ENCODE measurements at places on chromosomes 12 and 14.

DNA sequence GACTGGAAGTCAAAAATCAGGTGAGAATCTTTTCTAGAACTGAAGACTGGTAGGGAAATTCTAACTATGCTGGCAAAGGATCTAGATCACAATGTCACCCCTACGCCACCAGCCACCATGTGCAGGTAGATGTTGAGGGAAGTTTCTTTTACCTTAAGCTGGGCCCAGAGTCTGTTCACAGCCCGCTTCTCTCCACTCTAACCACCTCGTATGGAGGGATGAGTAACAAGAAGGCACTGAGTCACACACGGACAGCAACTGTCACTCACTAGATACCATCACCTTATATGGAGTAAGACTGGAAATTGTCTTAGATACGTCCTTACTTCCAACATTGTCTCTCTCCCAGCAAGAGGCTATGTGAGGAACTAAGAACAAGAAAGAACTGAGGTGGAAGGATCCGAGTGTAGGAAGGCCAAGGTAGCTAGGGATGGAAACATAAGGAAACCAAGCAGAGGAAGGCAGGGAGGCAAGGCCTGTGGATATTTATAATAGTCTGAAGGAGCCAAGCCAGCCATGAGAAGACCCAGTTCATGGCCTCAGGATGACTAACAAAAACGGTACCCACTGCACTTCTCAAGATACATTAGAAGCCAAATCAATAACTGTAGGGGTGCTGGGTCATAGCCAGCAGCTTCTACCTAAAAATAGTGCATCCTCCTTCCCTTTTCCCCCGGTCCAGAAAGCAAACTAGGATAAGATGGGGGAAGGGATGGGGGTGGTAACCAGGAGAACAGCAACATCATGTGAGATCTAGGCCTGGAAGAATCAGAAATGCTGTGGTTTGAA is 15.5 kb downstream of the REM2 start:
- DNase-seq, result no peak

DNA sequence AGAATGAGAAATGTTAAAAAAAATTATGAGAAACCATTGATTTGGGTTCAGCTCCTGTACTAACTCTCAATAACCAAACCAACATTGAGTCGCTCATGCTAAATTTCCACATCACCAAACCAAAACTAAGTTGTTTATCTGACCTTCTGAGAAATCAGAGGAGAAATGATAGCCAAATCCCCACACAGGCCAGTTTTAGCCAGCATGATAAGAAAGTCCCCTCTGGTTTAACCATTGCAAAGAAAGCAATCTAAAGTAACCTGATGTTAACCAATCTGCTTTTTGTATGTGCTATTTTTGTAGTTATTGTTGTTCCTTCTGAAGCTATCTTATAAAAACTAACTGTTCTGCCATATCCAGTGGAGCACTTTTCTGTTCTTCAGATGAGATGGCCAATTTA is 599.7 kb downstream of the SLC16A7 start:
- no peak for DNase-seq

GRCh38 chr14:89635615-89636014 is 218.6 kb upstream of the FOXN3 start:
- DNase-seq, result no peak

DNA sequence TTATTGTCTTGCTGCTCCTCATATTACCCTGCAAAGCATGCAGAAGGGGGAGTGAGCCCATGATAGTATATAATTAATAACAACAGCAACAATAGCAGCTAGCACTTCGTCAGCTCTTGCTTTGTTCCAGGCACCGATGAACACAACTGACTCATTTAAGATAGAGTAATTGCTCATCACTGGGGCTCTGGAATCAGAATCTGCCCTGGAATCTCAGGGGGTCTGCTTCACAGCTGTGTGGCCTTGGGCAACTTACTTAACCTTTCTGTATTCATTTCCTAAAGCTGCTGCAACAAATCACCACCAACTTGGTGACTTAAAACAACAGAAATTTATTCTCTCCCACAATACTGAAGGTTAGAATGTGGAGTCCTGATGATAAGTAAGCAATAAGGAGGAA is 55.0 kb upstream of the PSMC1 start:
- DNase-seq, result no peak

DNA sequence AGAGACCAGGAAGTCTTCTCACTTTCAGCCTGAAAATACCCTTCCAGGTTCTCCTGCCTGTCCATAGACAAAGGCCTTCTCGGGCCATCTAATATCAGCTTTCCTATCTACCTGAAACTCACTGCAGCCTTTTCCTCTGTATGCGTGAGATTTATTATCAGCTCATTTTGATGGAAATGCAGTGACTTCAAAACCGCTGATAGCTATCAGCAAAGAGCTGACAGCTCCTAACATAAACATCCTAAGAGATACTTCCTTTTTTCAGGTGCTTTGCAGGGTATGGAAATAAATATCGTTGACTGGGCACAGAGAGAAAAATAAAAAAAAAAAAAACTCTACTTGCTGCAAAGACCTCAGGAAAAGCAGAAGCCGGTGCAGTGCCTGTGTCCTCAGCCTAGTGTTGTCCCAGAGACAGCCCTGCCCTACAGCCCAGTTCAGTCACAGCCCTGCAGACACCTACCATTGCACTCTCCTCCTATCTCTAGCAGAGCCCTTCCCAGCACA is 215.0 kb upstream of the EGLN3 start:
- DNase-seq, result no peak

DNA sequence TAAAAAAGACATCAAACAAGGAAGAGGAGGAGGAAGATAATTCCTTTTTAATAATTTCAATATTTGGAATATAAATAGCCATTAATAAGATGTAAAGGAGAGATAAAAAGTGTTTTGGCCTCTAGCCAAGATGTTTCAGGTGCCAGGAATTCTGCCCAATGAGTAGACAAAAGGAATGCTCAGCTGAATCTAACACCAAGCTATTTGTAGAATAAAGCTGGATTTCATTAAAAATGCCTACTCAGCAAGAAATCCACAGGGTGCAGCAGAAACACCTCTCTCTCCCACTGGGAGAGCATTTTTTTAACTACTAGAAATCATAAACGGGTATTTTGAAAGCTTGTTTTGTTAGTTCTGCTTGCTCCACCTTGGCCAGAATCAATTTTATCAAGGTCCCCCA is 4.1 kb upstream of the STAB2 start:
- DNase-seq, result no peak

- DNase-seq, result no peak
These were observed 121.6 kb downstream of the TMEM132C start for GRCh38 chr12:128388461-128389000.

DNA sequence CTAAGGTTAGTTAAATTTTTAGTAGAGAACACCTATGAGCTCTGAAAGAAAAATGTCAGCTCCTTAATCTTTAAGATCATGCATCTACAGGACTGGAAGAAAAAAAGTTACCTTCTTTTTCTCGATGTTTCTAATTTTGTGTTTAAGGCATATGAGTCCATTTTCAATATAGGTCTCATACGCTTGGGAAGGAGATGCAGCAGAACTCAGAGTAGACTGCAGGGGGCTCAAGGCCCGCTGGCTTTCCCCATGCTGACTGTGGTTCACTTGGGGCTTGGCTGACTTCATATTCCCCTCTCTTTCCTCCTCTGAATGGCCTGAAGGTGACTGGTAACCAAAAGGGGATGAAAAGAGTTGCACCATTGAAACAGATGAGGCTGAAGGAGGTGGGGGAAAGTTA is 1.5 kb downstream of the CAPRIN2 start:
- DNase-seq, result no peak

- DNase-seq, result no peak
These were observed 140.2 kb downstream of the NUAK1 start for GRCh38 chr12:105998561-105998960.

DNA sequence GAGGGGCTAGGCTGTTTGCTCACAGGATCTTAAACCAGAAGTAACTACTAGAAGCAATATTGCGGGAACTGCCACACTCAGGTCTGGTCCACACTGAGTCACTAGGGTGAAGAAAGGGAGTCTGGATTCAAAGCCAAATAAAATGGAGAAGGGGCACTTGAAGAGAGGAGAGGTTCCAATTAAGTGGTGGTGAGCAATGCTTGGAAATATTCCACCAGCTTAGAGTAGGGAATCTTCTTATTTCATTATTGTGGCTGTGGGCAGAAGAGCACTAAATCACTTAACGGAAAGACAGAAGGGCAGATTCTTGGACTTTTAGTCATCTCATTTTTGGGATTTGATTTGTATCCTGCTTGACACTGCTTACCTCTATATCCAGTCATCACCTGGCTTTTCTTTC is 48.6 kb upstream of the PPP1R12A start:
- no peak for DNase-seq

DNA sequence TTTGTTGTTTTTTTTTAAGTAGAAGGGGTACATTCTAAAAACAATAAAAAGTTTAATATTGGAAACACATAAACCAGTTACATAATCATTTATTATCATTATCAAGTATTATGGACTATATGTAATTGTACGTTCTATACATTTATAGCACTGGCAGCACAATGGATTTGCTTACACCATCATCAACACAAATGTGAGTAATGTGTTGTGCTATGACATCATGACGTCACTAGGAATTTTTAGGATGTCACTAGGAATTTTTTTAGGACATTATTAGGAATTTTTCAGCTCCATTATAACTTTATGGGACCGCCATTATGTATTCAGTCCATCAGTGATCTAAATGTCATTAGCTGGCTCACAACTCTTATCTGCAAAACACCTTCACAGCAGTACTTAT is 126.8 kb upstream of the SYT10 start:
- DNase-seq, result no peak

DNA sequence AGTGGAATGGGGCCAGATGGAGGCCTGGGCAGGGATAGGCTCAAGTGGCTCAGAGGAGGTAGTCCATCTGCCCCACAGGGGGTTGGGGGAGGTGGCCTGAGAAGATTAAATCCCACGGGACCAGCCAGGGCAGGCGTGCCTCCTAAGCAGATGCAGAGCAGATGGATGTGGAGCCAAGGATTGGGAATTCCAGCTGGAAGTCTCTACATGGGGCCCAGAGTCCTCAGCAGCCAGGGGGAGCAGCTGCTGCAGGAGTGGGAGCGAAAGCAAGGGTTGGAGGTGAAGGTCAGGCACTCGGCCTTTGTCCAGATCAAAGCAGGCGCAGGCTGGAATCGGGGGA is 42.4 kb upstream of the VRK1 start:
- DNase-seq, result no peak

- no peak for DNase-seq
These were observed 41.0 kb upstream of the KCNJ8 start for GRCh38 chr12:21815306-21816062.

- DNase-seq, result no peak
These were observed 931.9 kb upstream of the TMEM132C start for GRCh38 chr12:127334912-127335644.

- no peak for DNase-seq
These were observed 18.6 kb upstream of the TEAD4 start for GRCh38 chr12:2940564-2940963.

DNA sequence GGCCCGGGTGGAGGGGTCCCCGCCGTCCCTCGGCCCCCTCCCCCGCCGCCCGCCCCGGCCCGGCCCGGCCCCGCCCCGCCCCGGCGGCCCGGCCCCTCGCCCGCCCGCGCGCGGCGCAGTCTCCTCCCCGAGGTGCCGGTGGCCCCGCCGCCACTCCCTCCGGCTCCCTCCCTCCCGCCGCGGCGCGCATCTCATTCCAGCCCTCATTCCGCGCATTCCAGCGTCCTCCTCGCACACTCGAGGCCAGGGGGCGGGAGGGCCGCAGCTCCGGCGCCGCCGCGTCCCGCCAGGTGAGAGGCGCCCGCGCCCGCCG is at the start of gene TEAD4:
Gene TEAD4 (plus strand): TSS at position 206 of the 313 bp plus-strand sequence.
- peak; percentile 71 for DNase-seq

GRCh38 chr14:88089445-88089844 is 84.5 kb downstream of the GPR65 start:
- no peak for DNase-seq

GRCh38 chr14:76754586-76754985 is 6.7 kb upstream of the VASH1 start:
- DNase-seq, result no peak

DNA sequence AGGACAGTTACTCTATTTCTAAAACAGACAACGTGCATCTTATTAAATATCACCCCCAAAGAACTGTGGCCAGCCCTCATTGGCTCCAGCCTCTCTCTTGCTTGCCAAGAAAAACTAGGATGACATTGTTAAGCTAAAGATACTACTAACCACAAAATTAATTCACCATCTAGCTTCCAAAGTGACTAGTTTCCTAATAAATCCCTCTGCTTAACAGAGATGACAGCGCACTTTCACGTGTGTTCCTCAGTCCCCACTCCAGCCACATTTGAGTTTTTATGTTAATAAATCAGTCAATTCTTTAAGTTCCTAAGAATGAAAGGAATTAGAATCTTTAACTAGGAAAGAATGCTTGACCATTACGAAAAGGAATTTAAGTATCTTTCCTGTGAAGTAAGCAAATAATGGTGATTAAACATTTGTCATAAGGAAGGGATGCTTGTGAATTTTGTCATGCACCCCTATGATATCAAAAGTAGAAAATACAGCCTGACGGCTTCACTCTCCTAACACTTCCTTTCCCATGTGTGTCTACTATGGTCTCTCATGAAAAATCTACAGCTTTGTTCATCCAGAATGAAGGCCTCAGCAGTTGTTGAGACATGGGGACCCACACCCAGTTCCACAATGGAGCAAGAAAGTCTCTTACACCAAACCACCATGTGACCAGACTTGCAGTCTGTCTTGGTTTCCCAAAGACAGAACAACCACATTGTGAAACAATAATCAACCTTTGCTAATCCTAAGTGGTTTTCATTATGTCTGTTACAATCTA is 8.1 kb downstream of the CORO1C start:
- peak; percentile 46 for DNase-seq

- no peak for DNase-seq
These were observed 618 bp downstream of the RNF34 start for GRCh38 chr12:121400332-121401139.

DNA sequence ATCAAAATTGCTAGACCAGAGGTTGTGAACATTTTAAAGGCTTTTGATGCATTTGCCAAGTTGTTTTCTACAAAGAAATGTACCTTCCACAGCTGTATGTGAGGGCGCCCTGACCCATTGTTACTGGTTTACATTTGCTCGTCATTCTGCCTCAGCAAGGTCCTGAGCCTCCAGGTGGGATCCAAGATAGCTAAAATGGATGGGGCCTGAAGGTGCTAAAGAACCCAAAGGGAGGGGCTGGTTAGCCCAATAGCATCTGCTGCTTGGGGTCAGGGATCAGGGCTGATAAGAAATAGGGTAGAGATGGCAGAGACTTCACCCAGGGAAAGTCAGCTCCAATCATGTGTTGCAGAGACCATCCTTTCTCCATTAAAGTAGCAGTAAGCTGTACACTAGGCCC is 43.1 kb downstream of the GALNT16 start:
- no peak for DNase-seq

GRCh38 chr12:121366063-121366459 is 13.8 kb upstream of the ANAPC5 start:
- no peak for DNase-seq

GRCh38 chr12:57864442-57865083 is 18.0 kb upstream of the CTDSP2 start:
- peak; percentile 10 for DNase-seq

Data from COLO829 (cell line).